GM13976 (cell line): ENCODE measurements at places on chromosomes 12 and 14.

- no peak for DNase-seq
These were observed 168.3 kb downstream of the NEDD1 start for GRCh38 chr12:97075161-97075933.

- DNase-seq, result no peak
These were observed 63.4 kb downstream of the GALNT4 start for GRCh38 chr12:89461190-89461589.

DNA sequence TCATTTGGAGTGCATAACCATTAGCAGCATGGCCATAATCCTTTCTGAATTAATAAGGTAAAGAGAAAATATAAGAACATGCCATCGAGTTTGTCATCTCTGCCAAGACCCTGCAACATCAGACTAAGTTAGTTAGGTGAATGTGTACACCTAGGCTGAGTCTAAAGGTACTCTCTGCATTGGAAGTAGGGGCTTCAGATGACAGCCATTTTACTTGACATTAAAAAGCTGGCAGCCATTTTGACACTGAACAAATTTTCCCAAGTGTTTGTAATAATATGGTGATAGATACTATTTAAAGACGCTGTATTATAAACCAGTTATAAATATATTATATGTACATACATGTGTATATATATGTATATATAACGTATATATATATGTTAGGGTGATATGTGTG, 79.0 kb downstream of the SUDS3 start:
- DNase-seq, result no peak

DNA sequence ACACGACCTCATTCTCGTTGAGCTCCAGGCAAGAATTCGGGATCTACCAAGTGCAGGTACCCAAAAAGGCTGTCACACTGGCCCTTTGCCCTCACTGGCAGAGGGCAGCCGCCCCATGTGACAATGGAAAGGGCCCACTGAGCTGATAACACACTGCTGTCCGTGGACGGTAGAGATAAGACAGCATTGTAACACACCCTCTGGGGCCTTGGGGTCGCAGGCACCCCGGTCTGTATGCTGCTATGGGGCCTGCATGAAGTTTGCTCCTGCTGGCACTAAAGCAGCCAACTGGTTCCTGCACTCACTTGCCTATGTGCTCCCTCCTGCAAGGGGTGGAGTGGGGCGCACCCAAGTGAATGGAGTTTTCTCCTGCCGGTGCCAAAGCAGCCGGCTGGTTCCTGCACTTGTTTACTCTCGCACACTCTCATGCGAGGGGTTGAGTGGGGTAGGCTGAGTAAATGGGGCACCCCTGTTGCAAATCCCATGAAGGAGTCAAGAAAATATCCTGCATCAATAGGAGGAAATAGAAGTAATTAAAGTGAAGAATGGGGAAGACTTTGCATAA, 477.9 kb downstream of the ATP23 start:
- DNase-seq, result no peak

- DNase-seq, result no peak
These were observed 23.8 kb upstream of the DHRS2 start for GRCh38 chr14:23612354-23612732.

- no peak for DNase-seq
These were observed 23.2 kb upstream of the PTGDR start for GRCh38 chr14:52244328-52244727.

DNA sequence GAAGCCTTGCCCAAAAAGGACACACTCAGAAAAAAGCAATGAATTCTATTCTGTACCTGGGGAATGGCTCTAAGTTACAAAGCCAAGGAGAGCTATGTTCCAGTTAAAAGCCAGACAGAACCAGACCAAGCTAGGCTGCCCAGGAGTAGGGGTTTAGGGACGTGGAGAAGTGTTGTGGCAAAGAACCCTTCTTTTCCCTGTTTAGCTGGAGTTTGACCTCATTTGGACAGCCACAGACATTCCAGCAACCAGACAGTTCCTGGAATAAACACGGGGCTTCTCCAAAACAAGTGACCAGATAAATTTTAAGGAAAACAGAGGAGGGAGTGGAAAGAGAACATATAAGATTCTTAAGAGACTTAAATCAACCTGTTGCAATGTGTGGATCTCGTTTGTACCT, 62.3 kb downstream of the GCH1 start:
- no peak for DNase-seq

GRCh38 chr12:126869644-126870043, 1397.3 kb upstream of the TMEM132C start:
- no peak for DNase-seq

DNA sequence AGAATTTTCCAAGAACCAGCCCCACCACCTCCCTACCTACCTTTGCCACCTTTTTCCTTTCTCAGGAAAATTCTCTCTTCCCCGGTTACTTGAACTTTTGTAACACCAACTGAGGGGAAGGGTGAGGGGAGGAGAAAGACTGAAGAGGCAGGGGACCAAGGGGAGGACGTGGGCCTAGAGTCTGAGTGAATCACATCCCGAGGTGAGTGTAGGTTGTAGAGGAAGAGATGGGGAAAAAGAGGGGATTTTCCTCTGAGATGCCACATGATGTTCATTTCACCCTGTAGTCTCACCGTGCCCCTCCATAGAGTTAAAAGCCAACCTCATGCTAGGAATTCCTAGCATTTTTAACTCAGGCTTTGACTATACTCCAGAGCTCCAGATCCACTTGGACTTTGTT, 311.8 kb downstream of the RPAP3 start:
- no peak for DNase-seq

GRCh38 chr12:88544991-88545980, 35.0 kb downstream of the KITLG start:
- DNase-seq, result no peak
